Substantia nigra (tissue), 51 donors: ENCODE measurements at places on chromosomes 6 and 20.

- no peak for DNase-seq
Observed at GRCh38 chr6:166162599-166163342, 4.9 kb downstream of the TBXT start.

DNA sequence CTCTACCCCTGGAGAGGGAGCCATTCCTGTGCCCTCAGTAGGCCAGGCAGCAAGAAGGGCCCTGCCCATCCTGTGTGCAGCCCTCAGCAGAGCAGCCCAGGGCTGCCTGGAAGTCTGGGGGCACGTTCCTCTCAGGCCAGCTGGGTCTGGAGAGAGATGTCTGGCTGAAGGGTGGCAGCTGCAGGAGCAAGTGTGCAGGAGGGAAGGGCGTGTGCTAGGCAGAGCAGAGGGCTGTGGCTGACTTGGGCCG lies 62.7 kb downstream of the NOL4L start:
- no peak for DNase-seq

- DNase-seq = no peak
Observed at GRCh38 chr6:132730560-132730959, 16.7 kb upstream of the VNN1 start.

DNA sequence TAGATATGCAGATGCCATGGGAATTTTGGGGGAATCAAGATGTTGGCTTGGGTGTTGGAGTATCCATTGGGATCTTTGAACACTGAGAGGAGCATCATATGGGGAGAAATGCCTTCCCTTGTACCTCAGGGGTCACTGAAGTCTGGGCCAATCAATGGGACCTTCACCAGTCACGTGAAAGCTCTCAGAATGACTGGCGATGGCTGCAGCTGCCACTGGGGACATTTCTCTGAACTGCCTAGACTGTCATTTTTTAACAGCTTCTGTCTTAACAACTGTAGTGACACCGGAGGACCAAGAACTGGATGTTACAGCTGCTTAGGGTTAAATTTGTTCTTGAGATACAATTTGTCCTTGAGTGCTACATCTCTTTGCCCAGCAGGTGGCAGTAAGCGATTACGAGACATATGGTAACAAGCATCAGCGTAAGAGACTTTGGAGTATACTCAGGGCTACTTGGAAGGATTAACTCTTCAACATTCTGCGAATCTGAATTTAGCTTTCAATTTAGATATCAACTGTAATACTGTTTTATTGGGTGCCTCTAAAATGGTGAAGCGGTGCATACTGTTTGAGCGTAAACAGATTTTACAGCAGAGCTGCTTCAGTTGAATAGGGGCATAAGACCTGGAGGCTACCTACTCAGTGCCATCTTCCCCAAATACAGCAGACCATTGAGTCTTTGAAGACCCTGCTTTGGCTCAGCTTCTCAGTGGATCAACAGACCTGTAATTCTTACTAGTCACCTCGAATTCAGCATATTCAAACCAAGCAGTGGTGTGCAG lies 36.0 kb downstream of the CCN2 start:
- DNase-seq = no peak

- DNase-seq = no peak
Observed at GRCh38 chr6:121578216-121578615, 142.8 kb downstream of the GJA1 start.

GRCh38 chr6:55518529-55519060 lies 60.4 kb downstream of the HMGCLL1 start:
- DNase-seq = no peak

DNA sequence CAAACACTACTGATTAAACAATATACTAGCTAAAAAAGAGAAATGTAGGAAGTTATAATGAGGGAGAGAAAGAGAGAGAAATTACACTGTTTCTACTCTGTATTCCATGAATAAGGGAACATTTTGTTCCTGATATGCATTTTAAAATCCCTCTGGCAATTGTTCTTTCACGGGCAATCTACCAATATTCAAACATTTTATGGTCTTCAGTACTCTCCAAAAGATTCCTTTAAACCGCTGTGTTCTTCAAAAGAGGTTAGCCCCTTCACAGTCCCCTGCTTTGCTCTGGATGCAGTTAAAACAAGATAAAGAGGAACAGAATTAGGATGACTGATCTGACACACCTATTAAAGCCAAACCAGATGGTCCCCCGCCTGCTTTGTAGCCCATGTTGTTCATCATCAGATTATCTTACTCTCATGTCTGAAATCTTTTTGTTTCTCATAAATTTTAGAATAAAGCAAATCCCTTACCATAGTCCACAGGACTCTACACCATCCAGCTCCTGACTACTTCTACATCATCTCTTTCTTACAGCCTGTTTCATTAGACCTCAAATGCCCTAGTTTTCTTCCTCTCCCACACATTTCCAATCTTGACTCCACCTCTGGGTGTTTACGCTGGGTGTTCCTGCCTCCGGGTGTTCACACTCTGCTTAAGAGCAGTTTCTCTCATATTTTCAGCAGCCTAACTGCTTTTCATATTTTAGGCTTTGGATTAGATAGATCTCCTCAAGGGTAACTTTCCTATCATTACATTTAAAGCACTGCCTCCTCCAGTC lies 399.7 kb downstream of the COL12A1 start:
- no peak for DNase-seq

GRCh38 chr20:4681401-4681800 lies 40.3 kb upstream of the PRND start:
- no peak for DNase-seq

GRCh38 chr6:2558861-2559801 lies 191.6 kb downstream of the MYLK4 start:
- no peak for DNase-seq

GRCh38 chr6:33078919-33079521 lies 3.2 kb downstream of the HLA-DPB1 start:
- no peak for DNase-seq

- DNase-seq = no peak
Observed at GRCh38 chr6:90222724-90223198, 73.9 kb downstream of the BACH2 start.

GRCh38 chr6:38495922-38496635 lies 143.7 kb downstream of the BTBD9 start:
- DNase-seq = no peak

- DNase-seq = no peak
Observed at GRCh38 chr6:25703005-25703404, 51.0 kb downstream of the SCGN start.

- no peak for DNase-seq
Observed at GRCh38 chr6:166957087-166957804, 896 bp upstream of the RNASET2 start.

GRCh38 chr6:168301648-168302398 lies 17.8 kb downstream of the DACT2 start:
- no peak for DNase-seq

DNA sequence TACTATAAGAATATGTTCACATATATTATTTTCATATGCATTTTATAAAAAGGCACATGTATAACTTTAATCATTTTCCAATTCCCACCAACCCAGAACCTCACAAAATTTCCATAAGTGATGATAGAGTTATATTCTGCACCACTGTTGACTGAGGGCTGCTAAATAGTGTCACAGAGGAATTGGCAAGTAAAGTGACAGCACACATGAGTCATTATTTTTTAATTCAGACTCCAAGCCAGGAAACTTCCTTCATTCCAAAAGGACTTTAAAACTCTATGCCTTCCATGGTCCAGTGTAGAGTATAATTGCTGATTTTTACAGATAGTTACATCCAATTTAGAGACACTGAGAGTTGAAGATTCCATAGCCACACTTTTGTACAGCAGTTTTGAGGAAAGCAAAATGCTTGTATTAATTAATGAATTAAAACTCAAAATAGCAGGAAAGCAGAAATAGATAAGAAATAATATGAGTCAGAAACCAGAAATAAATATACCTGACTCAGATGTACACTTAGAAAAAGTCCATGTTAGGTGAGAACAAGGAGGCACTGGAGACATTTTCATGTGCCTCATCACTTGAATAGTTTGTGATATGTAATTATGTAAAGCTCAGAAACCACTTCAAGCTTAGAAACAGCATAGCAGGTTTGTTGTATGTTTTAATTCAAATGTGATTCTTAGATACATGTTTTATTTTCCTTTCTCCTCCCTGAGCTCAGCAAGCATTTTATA lies 425.2 kb upstream of the OPRM1 start:
- no peak for DNase-seq

- no peak for DNase-seq
Observed at GRCh38 chr6:96991618-96992342, 67.3 kb downstream of the KLHL32 start.

DNA sequence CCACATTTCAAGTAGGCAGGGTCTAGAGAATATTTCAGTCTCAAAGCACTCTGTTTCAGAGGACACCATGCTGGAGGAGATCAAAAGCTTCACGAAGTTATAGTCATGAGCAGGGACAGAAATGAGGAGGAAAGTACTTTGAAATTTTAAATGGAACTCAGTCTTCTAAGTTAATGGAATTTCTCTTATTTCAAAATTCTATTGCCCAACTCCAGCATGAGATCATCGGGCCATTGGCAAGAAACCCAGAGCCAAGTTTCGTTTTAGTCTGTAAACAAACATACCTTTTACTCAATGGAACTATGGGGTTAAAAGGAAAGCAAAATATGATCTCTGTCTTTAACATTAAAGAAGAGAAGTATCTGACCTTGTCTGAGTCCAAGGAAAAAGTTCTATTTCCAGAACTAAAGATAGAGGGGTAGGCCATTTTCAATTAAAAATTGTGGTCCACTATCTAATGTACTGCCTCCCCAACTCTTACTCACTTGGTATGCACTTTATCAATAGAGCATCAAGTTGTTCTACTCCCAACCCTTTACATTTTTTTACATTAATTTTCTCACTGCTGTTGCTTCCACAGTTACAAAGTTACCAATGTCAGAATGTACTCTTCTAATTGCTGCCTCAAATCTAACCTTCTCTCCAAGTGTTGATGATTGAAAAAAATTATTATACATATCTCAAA lies 235.3 kb upstream of the NRSN1 start:
- no peak for DNase-seq

- DNase-seq = no peak
Observed at GRCh38 chr6:40844246-40844645, 194.8 kb downstream of the UNC5CL start.

GRCh38 chr6:39154705-39155104 lies 39.7 kb upstream of the SAYSD1 start:
- no peak for DNase-seq
